ENCODE measurements at places on chromosomes 11 and 22.
A peak's percentile ranks its signal among the peaks of the same experiment; 100 is the strongest.

- DNase-seq, result no peak
These were observed 9.0 kb downstream of the DTX4 start for GRCh38 chr11:59180907-59181306.

DNA sequence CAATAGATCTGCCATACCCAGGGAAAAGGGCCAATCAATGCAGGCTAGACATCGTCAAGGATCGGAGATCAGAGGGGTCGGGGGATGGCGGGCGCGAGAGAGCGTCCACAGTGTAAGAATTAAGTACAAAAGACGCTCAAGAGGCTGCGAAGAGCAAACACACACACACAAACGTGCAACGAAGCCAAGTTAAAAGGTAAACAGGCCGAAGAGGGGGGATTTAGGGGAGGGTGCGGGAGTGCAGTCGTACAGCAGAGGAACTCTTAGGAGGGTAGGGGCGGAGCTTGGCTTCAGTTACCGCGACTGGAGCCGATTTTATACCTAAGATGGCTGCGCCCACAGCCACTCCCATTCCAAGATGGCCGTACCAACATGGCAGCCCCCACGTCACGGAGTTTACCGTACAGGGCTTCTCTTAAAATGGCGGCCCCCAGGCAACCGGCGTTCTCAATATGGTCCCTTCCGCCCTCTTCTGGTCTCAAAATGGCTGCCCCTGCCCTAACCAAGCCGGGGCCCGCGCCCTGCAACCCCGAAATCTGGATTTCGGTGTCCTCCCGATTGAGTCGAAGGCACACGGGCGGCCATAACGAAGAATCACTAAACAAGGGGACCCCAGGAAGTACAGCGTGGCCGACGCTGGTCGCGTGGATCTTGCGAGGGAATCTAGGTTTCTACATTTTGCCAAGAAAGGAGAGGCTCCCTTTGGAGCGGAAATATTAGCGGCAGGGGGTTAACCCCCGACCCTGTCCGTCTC, 1.9 kb downstream of the GNG3 start:
- peak; percentile 97 for DNase-seq

GRCh38 chr11:12897867-12898266, 111.2 kb upstream of the RASSF10 start:
- DNase-seq, result peak; percentile 67

DNA sequence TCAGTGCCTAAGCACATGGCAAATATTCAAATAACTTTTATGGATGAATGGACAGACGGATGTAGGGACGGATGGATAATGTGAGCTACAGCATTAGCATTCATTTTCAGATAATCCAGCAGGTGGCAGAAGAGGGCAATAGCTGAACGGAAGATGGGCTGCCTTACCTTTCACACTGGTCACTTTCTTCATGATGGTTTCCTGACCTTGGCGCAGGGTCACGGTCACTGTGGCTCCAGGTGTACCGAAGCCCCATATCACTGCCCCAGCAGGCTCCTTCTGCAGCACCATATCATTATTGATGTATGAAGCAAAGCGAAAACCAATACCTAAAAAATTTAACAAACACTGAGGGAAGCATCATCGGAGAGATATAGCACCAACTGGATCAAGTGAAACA, 4.3 kb downstream of the SIAE start:
- DNase-seq, result peak; percentile 11

DNA sequence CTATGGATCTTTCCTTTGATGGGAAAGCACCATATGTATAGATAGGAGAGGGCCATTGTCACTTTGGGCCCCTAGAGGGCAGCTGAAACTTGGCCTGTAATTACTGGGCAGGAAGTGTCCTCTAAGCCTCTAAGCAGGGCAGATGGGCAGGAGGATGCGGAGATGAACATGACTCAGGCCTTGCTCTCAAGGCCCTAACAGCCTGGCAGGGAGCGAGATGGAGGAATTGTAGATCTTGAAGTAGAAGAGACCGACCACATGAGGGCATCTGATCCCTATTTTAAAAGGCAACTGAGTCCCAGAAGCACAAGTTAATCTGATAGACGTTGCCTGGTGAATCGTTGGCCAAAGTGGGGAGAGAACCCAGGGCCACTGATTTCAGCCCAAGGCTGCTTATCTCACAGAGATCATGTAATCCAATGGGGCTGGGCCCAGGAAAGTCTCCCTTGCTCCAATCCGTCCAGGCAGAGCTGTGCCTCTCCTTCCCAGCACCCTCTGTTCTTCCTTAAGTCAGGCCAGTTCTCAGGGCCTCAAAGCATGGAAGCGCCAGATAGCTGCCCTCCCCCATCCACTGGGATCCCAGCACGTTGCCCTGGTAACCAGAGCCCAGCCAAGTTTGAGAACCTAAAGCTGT, 2.5 kb upstream of the SEPTIN3 start:
- DNase-seq, result peak; percentile 75

DNA sequence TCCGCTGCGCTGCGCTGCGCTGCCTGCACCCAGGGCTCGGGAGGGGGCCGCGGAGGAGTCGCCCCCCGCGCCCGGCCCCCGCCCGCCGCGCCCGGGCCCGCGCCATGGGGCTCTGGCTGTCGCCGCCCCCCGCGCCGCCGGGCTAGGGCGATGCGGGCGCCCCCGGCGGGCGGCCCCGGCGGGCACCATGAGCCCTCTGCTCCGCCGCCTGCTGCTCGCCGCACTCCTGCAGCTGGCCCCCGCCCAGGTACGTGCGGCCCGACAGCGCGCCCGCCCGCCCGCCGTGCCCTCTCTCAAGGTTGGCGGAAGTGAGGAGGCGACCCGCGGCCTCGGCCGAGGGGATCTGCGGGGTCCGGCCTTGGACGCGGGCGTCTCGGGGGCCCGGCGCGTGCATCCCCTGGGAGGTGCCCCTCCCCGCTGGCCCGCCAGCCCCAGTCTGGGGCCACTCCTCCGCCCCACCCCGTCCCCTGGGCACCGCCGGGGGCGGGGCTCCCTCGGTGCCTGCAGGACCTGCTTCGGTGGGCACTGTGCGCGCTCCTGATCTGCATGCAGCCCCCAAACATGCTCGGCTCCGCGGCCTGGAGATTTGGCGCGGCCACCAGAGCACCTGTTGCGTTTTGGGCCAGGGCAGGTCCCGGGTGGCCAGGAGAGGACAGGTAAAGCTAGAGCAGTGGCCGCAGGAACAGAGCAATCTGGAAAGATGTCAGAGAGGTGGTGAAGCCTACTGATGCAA, 429 bp downstream of the VEGFB start:
- no peak for DNase-seq

GRCh38 chr22:30763815-30764673, 69.4 kb downstream of the OSBP2 start:
- peak; percentile 71 for DNase-seq

GRCh38 chr22:32048069-32048468, 5.0 kb downstream of the SLC5A1 start:
- DNase-seq, result no peak

DNA sequence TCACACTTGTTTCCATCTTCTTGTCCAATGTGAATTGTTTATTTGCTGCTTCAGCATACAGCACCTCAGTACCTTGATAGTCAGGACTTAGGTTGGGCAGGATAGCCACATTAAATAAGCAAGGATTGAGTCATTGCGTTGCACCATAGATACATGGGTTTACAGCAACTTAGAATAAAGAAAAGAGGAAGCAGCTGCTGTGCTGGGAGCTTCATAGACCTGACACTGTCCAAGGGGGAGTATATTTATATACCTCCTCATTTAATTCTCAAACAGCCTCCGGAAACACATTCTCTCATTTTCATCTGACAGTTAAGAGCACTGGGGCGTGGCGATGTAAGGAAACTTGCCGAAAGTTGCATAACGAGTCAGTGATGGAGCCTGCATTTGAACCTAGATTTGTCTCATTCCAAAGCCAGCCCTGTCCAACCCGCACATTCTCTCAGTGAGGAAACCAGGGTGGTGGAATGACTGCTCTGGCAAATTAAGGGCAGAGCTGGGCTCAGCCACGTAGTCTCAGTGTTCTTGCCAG, 42.2 kb downstream of the UBASH3B start:
- peak; percentile 69 for DNase-seq
